Retina (tissue), 1 donor: ENCODE measurements at places on chromosomes 6 and 20.

DNA sequence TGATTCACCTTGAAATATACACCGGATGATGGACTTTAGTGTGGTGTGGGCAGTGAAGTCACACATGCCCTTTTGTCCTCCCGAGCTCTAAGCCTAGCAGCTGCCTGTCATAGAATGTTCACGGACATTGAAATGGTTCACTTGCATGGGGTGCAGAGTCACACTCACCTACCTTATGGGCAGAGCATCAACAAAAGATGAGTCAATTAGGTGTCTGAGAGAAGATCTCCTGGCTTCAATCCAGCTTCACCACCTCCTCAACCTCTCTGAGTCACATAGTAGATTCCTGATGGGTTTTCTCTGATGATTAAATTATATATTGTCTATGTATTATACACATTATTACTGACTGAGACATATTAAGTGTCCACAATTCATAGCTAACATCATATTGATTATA is 48.1 kb upstream of the HLA-E start:
- no peak for DNase-seq

- DNase-seq, result no peak
Observed at GRCh38 chr6:25703005-25703404, 51.0 kb downstream of the SCGN start.

GRCh38 chr20:11882651-11883050 is 35.0 kb upstream of the BTBD3 start:
- no peak for DNase-seq

DNA sequence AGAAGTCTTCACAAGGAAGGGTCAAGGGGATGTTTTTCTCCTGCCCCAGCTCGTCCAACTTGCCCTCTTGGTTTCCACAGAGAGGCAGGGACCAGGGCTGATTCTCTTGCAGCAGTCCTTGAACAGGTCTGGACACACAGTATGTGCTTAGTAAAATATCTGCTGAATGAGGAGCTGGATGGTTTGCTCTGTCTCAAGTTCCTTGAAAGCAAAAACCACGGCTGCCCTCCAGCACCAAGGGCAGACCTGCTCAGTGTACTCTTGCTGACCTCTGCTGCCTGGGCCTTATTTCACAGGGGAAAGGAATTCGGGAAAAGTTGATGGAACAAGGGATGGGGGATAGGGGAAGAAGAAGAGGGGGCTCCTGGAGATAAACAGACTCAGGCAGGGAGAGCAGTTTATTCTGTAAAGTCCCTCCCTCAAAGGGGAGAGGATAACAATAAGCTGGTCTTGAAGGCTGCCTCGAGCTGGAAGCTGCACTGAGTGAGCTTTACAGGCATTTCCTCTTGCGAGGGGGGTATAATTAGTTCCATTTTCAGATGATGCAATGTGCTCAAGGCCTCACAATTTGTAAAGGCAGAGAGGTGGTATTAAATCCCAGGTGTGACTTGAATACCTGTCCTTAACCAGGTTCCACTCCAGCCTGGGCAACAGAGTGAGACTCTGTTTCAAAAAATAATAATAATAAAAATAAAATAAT is 10.3 kb downstream of the KCNK5 start:
- no peak for DNase-seq

GRCh38 chr6:51396583-51396982 is 577.9 kb downstream of the TFAP2B start:
- DNase-seq, result no peak

DNA sequence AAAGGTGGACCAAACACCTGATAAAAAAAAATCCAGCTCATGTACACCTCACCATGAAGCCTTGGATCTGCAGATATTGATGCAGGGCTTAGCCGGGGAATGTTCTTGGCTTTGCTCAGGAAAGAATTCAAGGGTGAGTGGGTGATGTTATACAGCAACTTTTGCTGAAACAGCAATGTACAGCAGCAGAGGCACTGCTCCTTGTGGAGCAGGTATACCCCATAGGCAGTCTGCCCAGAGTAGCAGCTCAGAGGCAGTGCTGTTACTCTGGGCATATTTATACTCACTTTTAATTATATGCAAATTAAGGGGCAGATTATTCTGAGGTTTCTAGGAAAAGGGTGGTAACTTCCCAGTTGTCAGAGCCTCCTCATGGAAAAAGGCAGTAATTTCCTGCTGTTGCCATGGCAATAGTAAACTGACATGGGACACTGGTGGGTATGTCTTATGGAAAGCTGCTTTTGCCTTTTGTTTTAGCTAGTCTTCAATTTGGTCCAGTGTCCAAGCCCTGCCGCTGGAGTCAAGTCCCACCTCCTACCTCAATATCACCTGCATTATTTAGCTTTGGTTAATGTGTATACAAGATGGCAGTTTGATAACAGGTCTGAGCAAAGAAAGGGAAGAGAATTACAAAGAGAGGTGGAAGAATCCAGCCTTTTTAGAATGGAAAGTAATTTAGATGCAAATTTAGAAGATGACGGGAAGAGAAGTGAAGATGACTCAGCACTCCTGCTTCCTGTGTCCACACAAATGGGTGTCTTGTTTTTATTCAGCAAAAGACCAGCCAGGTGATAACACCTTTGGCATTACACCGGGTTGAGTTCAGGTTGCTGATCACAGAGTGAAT is 110.1 kb upstream of the JAG1 start:
- no peak for DNase-seq
